ENCODE measurements at places on chromosomes 11 and 22.

DNA sequence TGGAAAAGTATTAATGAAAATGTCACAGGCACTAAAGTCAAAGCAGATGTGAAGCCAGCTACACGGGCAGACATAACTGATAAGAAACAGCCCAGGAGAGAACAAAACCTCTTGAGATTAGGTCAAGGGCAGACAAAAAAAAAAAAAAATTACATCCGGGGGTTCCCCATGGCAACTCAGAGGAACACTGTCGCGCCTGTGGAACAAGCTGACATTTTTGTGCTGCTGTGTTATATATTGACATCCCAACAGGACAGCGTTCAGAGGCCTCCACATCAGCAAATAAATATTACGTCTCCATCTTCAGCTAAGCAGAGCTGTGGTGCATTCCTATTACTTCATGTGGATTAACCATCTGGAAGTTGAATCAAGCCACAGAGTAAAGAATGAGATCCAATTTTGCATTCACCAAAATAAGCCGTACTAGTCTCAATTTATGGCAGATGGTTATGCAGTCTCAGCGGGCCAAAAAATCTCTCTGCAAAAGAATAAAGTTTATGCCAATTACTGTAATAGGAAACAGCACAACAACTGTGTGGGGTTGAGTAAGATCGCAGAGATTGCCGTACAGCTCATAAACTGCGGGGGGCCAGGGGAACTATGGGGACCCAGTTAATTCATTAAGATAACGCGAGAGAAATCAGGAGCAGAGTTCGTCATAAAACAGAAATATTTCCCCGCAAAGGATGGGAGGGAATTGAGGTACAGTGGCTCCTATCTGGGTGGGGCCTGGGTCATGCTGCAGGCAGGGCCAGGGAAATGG is 41.3 kb upstream of the MN1 start:
- DNase-seq, result no peak

DNA sequence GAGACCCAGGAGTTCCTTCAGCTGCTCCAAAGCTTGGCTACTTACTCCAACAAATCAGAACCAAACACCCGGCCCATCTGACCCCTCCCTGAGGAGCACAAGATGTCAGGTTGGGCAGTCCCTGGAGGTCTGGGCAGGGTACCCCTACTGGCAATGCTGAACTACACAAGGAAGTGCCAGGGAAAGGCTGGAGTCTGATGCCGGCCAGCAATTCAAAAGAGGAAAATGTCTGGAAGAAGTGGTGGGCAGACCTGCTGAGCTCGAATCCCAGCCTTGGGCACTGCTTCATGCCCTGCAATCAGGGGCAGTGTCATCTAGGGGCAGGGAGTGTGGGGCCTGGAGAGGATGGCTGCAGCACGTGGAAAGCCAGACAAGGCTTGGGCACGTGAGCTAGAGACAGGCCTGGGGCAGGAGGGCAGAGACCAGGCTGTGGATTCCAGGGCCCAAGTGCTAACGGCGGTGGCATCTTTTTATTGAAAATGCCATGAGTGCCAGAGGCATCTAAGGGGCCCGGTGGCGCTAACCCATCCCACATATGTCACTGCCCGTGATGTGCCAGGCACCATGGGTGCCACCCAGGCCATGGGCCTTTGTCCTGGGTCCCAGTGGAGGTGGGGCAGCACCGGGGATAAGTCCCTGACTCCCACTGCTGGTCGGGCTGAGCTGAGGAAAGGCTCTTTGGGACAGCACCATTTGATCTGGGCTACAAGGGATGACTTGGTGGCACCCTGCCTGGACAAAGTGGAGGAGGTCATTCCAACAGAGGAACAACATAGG is 97.9 kb upstream of the PITPNB start:
- DNase-seq, result no peak

GRCh38 chr11:5626196-5626595 is 1.4 kb downstream of the TRIM34 start:
- no peak for DNase-seq

DNA sequence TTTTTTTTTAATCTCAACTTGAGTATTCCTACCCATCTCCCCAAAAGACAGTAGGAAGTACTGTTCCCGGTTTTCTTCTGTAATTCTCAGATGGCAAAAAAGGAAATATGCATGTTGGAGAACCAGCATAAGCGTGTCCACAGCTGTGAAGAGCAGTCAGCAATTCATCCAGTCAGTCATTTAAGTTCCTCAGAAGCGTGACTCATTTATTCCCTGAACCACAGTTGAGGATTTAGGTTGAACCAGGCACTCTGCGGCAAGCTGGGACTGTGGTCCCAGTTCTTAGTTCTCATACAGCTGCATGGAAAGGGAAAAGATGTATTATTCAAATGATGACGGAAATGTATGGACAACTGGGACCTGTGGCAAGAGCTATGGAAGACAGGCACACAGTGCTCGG is 61.0 kb upstream of the MYO18B start:
- no peak for DNase-seq

DNA sequence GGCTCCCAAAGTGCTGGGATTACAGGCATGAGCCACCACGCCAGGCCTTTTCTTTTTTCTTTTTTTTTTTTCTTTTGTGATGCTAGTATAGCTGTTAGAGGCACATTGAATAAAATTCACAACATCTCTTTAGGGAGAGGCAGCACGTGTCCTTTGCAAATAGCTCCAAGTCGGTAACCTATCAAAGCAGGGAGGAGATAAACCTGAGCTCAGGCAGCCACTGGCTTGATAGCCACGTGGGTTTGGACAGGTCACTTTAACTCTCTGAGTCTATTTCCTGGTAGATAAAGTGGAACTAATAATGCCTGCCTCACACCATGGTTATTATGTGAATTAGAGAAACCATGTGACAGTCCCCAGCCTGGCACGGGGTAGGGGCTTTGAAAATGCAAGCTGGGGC is 43.1 kb upstream of the ATXN10 start:
- DNase-seq, result no peak

DNA sequence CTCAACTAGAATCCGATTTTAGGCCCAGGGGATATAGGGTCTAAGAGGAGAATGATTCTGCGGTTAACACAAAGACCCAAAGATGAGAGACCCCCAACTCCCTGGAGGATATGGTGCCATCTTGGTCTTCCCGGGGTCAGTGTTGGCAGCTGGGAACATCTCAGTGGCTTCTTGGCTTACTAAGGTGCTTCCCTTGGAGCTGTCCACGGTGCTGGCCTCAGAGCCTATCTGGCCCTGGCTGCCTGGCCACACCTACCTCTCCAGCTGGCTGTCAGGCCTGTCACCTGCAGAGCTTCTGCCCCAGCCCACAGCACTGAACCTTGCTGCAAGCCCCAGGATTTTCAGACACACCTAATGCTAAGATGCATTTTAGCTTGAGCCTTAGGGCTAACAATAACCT is 70.7 kb upstream of the THY1 start:
- DNase-seq, result no peak
